ENCODE measurements at places on chromosomes 2 and 18.

DNA sequence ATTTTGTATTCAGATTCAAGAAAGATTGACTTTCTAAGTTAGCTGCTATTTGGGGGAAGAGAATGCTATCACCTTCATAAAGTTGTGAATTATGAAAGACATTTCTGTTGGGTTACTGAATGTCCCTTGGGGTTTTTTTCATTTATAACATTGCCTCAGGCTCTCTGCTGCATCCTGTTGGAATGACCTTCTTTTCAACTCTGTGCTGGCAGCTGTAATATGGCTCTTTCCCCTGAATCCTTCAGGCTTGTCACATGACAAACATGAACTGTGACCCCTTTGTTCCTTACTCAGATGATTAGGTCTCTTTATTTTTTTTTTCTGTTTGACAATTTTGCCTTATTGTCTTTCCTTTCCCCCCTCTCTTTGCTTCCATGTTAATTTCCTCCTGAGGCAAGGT is 159.8 kb downstream of the TAF4B start:
- no peak for DNase-seq

GRCh38 chr2:67131257-67131609 is 265.9 kb upstream of the ETAA1 start:
- DNase-seq: no peak

- no peak for DNase-seq
These were observed 91.0 kb downstream of the STPG4 start for GRCh38 chr2:47064106-47064505.

- no peak for DNase-seq
These were observed 4.2 kb downstream of the SPAST start for GRCh38 chr2:32067549-32067948.

DNA sequence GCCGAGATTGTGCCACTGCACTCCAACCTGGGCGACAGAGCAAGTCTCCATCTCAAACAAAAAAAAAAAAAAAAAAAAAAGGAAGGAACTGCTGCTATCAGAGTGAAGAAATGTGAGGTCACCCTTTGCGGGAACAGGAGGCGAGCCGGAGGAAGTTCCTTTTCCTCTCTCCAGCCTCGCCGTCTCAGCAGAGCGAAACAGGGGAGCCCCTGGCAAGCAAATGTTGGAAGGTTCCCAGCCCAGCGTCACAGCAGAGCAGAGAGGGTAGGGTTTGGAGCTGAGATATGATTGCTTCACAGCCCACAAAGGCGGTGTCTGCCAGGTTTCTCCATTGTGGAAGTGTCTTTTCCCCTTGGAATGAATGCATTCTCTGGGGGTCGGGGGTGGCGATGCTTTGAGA is 28.5 kb downstream of the SLC20A1 start:
- no peak for DNase-seq

DNA sequence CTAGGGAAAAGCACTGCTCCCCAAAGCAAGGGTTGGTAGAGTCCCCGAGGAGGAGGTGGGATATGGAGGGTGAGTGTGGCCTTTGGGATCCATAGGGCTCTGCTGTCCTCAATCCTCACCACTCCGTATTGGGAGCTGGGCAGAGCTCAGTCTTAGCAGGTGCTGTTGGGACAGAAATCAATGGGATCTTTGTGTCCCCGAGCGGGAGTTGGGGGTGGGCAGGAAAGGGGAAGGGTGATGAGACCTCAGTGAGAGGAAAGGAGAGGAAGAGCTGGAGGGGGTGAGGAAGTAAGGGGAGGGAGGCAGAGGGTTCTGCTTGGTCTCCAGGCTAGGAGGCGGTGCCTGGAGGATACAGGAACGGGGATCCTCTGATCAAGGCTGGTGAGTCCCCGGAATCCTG is 2.6 kb downstream of the ASIC4 start:
- no peak for DNase-seq

- no peak for DNase-seq
These were observed 2.8 kb downstream of the ABCB6 start for GRCh38 chr2:219215871-219216534.

DNA sequence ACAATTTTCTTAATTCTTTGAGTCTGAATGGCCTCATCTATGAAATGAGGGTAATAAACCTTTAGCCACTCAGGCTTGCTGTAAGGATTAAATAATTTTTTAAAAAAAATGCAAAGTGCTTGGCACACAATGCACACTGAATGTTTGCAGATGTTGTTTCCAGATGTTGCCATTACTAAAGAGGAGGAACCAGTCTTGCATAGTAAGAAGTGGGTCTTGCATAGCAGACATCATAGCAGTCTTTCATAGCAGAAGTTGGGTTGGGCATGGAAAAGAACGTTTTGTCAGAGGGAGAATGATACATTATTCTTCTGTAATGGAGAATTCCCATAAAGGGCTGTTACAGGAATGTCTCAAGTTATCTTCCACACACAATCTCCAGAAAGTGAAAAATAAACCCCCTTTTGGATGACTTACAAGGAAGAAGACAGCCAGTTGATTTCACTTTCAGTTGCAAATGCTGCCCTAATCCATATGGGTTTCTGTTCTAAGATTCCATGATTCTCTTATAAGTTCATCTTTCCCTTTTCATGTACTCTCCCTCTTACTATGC is 327.7 kb downstream of the SUCLG1 start:
- DNase-seq: no peak

DNA sequence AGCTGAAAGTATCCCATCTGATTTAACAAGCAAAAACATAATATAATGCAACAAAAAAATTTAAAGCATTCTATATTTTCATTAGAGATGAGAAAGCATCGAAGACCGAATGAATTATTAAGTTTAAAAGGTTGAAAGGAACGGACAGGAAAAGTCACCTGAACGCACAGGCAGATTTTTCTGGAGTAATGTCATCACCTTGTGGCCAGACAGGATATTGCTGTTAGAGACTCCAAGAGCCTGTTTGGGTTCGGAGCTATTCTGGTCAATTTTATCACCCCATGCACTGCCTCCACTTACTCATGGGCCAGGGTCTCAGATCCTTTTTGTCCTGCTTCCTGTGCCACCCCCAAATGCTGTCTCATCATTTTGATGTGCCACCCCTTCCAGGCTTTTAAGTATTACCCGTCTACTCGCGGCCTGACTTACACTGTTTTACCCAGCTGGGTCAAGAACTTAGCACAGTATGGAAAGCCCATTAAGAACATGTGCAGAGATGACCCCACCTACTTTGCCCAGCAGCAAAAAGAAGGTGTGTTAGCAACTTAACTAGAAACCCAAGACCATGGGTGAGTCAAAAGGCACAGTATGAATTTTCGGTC is 27.3 kb downstream of the GKN2 start:
- DNase-seq: no peak

- DNase-seq: no peak
These were observed 5.2 kb downstream of the PFN4 start for GRCh38 chr2:24117902-24118301.

DNA sequence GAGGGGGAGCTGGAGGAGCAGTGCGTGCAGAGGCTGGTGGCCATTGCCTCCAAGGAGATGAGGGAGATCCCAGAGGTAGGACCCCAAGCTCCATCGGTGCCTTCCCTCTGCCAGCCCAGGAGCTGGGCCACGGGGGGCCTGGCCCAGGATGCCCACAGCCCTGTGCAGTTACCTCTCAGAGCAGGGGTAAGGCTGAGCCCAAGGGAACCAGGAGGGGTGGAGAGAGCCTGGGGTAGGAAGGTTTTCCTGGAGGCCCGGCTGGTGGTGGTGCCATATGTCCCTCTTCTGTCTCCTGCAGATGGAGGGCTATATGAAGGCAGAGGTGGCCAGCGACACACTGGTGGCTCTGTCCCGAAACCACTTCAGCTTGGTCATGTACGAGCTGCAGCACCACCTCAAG is 11.4 kb downstream of the MROH2A start:
- DNase-seq: no peak

- DNase-seq: no peak
These were observed 168.6 kb upstream of the SIX2 start for GRCh38 chr2:45177870-45178269.

DNA sequence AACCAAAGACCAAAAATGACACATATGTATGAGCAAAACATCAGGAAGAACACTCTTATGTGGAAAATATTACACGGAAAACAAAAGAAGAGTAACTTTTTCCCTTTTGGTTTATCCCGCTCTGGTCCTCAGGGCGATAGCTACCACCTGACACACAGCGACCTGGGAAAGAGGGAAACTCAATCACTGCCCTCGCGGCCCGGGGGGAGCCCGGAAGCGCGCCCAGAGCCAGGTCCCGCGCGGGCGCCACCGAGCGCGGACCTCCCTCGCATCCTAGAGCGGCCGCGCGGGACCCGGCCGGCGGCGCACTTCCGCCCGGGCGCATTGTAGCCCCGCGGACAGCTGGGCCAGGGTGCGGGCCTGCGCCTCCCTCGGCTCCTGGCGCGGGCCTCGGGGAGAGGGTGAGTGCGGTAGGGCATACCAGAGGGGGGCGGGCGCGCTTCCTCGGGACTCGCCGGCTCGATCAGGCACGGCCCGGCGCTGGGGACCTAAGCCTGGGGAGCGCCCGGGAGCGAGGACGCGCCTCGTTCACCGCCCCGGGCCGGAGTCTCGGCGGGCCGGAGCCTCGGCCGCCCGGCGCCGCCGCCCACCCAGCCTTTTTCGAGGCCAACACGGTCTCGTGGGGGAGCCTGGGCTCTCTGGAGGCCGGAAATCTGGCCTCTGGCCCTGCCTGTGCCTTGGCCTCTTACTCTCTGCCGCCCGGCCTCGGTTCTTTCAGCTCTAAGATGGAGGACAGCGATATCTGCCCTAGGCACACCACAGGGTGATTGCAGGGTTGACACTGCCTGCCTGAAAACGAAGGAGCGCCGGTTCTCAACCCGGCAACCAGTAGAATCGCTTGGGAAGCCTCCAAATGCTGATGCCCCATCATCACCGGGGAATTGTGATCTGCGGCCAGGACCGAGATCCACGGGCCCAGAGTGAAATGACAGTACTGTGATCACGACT is at the start of gene ELAC1:
Gene ELAC1, plus strand, starts transcription at position 327 of the 948 bp plus-strand sequence. CDS start 6,365 bp downstream, outside the sequence.
- DNase-seq: peak; percentile 6

GRCh38 chr18:48767090-48767690 is 183.6 kb downstream of the SMAD7 start:
- DNase-seq: no peak

DNA sequence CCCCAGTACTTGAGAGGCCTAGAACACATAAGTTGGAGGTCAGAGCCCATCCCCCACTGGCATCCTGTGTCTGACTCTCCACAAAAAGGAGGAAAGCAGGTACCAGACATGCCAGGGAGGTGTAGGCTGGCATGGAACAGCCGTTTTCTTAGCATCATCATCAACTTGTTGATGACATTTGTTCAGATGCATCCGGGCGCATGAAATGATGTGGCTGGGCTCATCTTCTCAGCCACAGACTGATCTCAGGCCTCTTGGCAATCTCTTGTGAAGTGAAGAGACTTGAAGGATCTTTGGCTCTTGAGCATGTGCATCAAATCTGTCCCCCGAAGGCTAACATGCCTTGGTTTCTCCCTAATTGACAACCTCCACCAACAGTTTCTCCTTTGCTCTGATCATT is 243.3 kb downstream of the TSN start:
- DNase-seq: no peak

- no peak for DNase-seq
These were observed 197.8 kb downstream of the RDH14 start for GRCh38 chr2:18362696-18363095.

DNA sequence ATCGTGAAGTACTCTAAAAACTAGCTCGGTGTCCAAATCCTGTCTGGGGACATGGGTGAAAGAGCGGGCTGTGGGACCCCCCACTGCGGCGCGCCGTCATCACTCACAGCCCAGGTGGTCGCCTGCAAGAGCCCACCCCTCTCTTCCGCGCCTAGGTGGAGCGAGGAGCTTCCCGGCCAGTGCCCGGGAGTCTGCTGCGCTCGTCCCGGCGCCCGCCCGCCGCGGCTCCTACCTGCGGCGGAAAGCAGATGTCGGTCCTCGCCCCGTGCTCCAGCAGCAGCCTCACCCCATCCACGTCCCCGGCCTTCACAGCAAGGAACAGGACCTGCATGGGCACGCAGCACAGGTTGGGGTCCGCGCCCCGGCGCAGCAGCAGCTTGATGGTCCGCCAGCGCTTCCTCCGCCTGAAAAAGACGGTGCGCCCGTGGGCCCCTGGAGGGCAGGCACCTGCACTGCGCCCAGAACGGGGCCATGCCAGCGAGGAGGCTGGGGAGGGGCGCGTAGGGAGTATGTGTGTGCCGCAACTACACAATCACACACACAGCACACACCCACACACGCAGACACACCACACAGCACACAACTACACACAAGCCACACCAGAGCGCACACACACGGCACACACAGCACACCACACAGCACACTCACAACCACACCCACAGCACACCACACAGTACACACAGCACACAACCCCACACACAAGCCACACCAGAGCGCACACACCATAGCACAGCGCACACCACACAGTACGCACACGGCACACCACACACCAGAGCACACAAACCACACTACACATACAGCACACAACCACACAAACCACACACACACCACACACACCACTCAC is 37.4 kb downstream of the ANKMY1 start:
- no peak for DNase-seq

- DNase-seq: no peak
These were observed 133.8 kb downstream of the ARL4C start for GRCh38 chr2:234363011-234363487.

GRCh38 chr2:11080253-11081115 is 74.8 kb upstream of the SLC66A3 start:
- DNase-seq: no peak

GRCh38 chr2:119157850-119158511 is 570 bp downstream of the C1QL2 start:
- no peak for DNase-seq

DNA sequence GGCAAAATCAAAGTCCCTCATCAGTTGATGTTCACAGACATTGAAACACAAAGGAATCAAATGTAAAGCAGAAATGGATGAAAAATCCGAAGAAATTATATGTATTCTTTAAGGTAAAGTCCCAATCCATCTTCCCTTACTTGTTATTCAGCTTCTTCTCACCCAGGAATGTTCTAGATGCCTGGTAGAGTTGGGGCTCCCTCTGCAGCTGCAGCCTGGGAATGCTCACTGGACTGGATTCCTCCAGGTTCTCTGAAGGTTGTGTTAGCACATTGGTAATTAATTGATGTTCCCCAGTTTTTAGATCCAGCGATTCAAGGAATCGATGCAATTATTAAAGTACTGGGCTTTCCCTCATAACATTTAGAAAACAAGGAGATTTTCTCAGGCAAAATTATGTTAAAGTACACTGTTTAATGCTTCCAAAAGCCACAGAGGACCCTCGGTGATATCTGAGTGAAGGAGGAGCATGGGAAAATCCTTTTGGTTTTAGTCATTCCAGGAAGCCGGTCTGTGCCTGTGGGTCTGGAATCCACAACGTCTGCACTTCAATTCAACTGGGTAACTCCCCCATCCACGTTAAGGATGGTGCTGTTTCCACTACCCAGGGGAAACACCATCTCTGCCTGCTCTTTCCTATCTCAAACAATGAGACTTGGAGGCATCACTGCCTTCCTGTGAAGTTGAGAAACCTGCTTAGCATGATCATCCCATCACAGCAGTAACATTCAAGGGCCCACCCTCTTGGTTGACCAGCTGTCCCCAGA is 22.0 kb downstream of the NTSR2 start:
- DNase-seq: no peak

DNA sequence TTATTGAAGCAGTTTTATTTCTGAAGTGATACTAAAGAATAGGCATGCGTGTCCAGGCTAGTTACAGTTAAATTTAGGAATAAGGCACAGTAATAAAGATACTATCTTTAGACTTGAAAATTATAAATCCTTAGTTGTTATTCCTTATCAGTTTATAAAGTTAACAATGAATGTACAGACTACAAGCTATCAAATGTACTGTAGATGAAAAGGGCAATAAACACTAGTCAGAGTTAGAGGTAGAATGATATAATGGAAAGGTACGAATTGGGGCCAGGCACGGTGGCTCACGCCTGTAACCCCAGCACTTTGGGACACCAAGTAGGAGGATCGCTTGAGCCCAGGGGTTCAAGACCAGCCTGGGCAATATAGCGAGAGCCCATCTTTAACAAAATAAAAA is 3.9 kb downstream of the RBKS start:
- DNase-seq: no peak
